ENCODE measurements at places on chromosomes 7 and 10.

- H3K4me3 ChIP-seq = no peak overlapping the region
- no peaks in the 10 kb centered on the region for H3K27me3 ChIP-seq
- no peak for DNase-seq
- H3K36me3 ChIP-seq = peaks cover 4% of the 10 kb centered on the region
- H3K27ac ChIP-seq = no peak overlapping the region
Observed at GRCh38 chr10:98424295-98425254, 9.6 kb upstream of the PYROXD2 start.

DNA sequence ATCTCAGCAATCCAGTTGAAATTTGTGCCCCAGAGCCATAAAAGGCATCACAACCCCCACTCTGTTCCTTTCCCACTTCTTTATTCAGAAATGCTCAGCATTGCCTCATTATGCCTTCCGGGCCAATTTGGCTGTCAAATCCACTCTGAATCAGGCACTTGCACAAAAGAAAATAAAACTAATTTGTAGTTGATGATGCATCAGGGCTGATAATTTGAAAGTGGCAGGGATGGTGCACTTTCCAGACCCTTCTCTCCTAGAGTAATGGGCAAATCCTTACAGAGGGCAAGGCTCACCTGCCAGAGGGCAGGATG lies 147.9 kb upstream of the PDE1C start:
- no peak overlapping the region for H3K27ac ChIP-seq
- DNase-seq = no peak
- H3K4me1 ChIP-seq = no peaks in the 10 kb centered on the region

DNA sequence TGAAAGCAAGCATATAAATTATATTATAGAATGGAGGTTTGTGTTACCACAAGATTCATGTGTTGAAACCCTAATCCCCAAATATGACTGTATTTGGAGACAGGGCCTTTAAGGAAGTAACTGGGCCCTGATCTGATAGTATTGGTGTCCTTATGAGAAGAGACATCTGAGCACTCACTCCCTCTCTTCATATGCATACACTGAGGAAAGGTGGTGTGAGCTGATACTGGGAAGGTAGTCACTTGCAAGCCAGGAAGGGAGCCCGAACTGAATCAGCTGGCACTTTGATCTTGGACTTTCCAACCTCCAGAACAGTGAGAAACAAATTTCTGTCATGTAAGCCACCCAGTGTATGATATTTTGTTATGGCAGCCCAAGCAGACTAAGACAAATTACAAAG lies 66.9 kb upstream of the RHOBTB1 start:
- no peak for DNase-seq
- peaks cover 5% of the 10 kb centered on the region for H3K27me3 ChIP-seq
- no peaks in the 10 kb centered on the region for H3K4me1 ChIP-seq
- H3K36me3 ChIP-seq = no peaks in the 10 kb centered on the region
- no peak overlapping the region for H3K27ac ChIP-seq
- H3K4me3 ChIP-seq = no peak overlapping the region

GRCh38 chr10:127415901-127416581 lies 133.1 kb upstream of the NPS start:
- H3K36me3 ChIP-seq = no peaks in the 10 kb centered on the region
- no peaks in the 10 kb centered on the region for H3K27me3 ChIP-seq
- H3K4me1 ChIP-seq = no peaks in the 10 kb centered on the region
- H3K4me3 ChIP-seq = no peak overlapping the region

GRCh38 chr10:29067628-29068027 lies 221.2 kb upstream of the LYZL1 start:
- no peak overlapping the region for H3K27ac ChIP-seq
- H3K4me1 ChIP-seq = no peaks in the 10 kb centered on the region
- no peaks in the 10 kb centered on the region for H3K36me3 ChIP-seq
- peaks cover 5% of the 10 kb centered on the region for H3K27me3 ChIP-seq
- DNase-seq = no peak

- no peaks in the 10 kb centered on the region for H3K27me3 ChIP-seq
- no peak overlapping the region for H3K27ac ChIP-seq
- DNase-seq = no peak
- no peaks in the 10 kb centered on the region for H3K4me1 ChIP-seq
Observed at GRCh38 chr7:74153736-74154135, 20.4 kb upstream of the EIF4H start.

DNA sequence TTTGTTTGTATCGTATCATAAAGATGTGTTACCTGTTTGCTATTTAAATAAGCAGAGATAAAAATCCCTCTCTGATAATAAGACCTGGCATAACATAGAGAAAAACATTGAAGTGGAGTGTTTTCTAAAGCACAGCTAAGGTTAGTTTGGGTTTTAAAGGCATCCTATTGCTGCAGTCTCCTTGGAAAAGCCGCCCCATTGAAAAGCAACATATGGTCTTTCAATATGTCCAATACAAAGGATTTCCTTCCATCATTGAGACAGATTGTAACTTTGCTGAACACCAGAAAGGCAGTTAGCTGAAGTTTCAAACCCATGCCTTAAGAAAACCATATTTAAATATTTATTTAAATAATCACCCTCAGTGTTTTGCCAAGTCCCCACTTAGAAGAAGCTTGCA lies 898.5 kb upstream of the KCND2 start:
- H3K27me3 ChIP-seq = no peaks in the 10 kb centered on the region
- H3K4me3 ChIP-seq = no peak overlapping the region
- DNase-seq = no peak
- H3K4me1 ChIP-seq = no peaks in the 10 kb centered on the region
- no peak overlapping the region for H3K27ac ChIP-seq

- H3K4me1 ChIP-seq = no peaks in the 10 kb centered on the region
- H3K36me3 ChIP-seq = no peaks in the 10 kb centered on the region
- H3K27me3 ChIP-seq = no peaks in the 10 kb centered on the region
- no peak for DNase-seq
Observed at GRCh38 chr10:131015271-131015670, 296.2 kb downstream of the TCERG1L start.

GRCh38 chr10:108789919-108790318 lies 1133.4 kb downstream of the XPNPEP1 start:
- no peaks in the 10 kb centered on the region for H3K36me3 ChIP-seq
- H3K4me1 ChIP-seq = no peaks in the 10 kb centered on the region
- H3K27ac ChIP-seq = no peak overlapping the region
- no peak for DNase-seq
- no peak overlapping the region for H3K4me3 ChIP-seq
- no peaks in the 10 kb centered on the region for H3K27me3 ChIP-seq

DNA sequence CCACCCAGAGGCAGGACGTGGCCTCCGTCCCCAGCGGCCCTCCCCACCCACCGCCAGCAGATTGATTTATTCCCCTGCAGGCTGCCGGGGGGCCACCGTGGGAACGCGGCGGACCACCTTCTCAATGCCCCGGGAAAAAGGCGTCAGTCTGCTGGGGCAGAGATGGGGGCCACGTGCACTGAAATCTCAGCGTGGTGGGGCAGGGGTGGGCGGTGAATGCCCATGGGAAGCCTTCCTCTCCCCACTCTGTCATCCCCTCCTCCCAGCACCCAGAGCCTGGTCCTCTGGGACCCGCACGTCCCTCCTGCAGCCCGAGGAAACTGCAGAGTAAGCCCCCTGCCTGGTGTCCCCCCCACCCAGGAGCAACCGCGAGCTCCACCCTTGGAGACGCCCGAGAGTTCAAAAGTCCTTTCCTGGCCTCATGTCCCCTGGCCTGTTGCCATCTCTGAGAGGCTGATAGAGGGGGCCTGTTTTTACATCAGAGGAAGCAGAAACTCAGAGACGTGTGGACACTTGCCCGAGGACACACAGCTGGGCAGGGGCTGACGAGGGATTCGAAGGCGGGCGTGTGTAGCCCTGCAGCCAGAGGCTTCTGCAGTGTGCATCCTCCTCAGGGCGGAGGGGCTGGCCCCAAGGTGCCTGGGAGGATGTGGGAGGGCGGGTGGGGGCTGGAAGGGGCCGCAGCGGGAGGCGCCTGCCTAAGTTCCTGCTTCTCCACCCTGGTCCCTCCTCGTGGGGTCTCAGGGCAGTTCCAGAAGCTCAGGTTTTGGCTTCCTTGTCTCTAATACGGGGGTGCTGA lies 21.8 kb downstream of the UNCX start:
- H3K27ac ChIP-seq = no peak overlapping the region
- H3K4me3 ChIP-seq = no peak overlapping the region
- H3K4me1 ChIP-seq = peaks cover 2% of the 10 kb centered on the region
- H3K36me3 ChIP-seq = no peaks in the 10 kb centered on the region
- H3K27me3 ChIP-seq = peaks cover 35% of the 10 kb centered on the region
- no peak for DNase-seq

DNA sequence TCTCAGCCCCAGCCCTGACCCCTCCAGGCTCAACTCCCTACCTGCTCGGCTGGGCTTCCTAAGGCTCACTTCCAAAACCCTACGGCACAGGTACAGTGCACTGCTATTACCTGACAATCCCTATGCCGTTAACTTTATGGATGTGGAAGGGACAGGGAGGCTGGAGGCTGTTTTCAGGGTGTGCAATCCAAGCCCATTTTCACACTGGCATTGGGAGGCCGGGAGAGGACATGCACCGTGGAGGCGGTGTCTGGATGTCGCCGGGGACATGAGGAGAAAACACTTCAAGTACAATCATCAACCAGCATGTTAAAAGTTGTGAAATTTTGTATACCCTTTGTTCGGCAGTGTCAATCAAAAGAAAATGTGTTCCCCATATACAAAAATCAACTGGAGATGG lies 80.1 kb downstream of the MAD1L1 start:
- H3K4me3 ChIP-seq = no peak overlapping the region
- H3K27me3 ChIP-seq = no peaks in the 10 kb centered on the region
- no peak for DNase-seq
- H3K27ac ChIP-seq = no peak overlapping the region

GRCh38 chr10:113735913-113736312 lies 15.6 kb upstream of the PLEKHS1 start:
- no peaks in the 10 kb centered on the region for H3K27me3 ChIP-seq
- H3K27ac ChIP-seq = no peak overlapping the region
- H3K4me3 ChIP-seq = no peak overlapping the region
- no peaks in the 10 kb centered on the region for H3K4me1 ChIP-seq

- H3K4me1 ChIP-seq = no peaks in the 10 kb centered on the region
- no peaks in the 10 kb centered on the region for H3K27me3 ChIP-seq
- H3K4me3 ChIP-seq = no peak overlapping the region
- no peak overlapping the region for H3K27ac ChIP-seq
- no peak for DNase-seq
Observed at GRCh38 chr7:15972862-15973275, 286.4 kb upstream of the MEOX2 start.

- H3K27ac ChIP-seq = no peak overlapping the region
- no peak for DNase-seq
Observed at GRCh38 chr10:63313066-63313717, 152.6 kb downstream of the JMJD1C start.

DNA sequence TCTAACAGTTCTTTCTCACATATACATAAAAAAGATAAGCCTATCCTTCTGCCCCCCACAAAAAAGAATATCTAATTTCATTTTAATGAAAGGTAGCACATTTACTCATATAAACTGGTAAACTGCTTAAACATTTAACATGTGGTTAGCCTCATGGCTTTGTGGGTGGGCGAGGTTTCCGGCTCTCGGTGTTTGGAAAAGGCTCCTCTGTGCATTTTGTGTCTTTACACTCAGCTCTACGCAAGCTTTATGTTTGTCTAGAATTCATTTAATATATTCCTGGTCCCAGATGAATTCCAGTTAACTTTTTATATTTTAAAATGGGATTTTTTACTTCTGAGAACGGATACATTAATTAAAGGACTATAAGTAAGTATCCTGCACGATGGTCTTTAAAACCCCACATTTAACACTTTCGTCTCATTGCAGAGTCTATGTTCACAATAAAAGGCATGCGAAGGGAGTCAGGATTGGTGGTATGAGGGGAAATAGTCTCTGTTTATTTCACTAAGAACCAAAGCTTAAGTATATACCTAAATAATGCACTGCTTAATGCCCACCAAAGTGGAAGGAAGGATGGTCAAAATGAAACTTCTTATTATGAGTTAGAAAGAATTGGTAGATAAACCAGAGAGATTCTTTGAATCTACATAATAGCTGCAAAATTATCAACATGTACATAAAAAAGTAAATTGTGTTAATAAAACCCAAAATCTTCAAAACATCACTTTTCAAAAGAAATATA lies 197.2 kb downstream of the CRPPA start:
- no peaks in the 10 kb centered on the region for H3K27me3 ChIP-seq
- H3K27ac ChIP-seq = no peak overlapping the region
- DNase-seq = peak; percentile 68
- peaks cover under 1% of the 10 kb centered on the region for H3K36me3 ChIP-seq

DNA sequence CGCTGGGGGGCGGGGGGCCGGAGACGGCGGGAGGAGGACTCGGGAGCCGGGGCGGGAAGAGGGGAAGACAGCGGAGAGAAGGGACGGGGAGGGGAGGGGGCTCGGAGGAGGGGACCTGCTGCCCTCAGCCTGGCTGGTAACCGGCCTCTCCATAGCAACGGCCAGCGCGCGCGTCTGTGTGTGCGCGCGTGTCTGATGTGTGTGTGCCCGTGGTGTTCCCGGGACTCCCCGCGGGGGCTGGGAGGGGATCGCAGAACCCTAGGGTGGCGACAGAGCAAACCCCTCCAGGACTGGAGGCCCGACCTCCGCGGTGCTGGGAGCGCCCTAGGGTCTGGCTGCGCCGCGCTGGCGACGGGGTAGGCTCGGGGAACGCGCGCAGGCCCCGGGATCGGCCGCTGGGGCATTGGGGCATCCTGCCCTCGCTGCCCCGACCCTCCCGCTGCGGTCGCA lies 356.3 kb downstream of the DNAJB6 start:
- DNase-seq = no peak
- peaks cover 15% of the 10 kb centered on the region for H3K4me1 ChIP-seq
- H3K27me3 ChIP-seq = peaks cover 37% of the 10 kb centered on the region
- no peaks in the 10 kb centered on the region for H3K36me3 ChIP-seq

GRCh38 chr7:104045183-104045582 lies 55.7 kb upstream of the RELN start:
- H3K4me3 ChIP-seq = no peak overlapping the region
- no peaks in the 10 kb centered on the region for H3K36me3 ChIP-seq
- peaks cover 8% of the 10 kb centered on the region for H3K27me3 ChIP-seq
- DNase-seq = no peak
- H3K27ac ChIP-seq = no peak overlapping the region

- no peaks in the 10 kb centered on the region for H3K27me3 ChIP-seq
- no peak overlapping the region for H3K4me3 ChIP-seq
- no peak for DNase-seq
- no peak overlapping the region for H3K27ac ChIP-seq
- H3K4me1 ChIP-seq = peaks cover 15% of the 10 kb centered on the region
Observed at GRCh38 chr10:17179002-17179401, 22.5 kb downstream of the TRDMT1 start.

DNA sequence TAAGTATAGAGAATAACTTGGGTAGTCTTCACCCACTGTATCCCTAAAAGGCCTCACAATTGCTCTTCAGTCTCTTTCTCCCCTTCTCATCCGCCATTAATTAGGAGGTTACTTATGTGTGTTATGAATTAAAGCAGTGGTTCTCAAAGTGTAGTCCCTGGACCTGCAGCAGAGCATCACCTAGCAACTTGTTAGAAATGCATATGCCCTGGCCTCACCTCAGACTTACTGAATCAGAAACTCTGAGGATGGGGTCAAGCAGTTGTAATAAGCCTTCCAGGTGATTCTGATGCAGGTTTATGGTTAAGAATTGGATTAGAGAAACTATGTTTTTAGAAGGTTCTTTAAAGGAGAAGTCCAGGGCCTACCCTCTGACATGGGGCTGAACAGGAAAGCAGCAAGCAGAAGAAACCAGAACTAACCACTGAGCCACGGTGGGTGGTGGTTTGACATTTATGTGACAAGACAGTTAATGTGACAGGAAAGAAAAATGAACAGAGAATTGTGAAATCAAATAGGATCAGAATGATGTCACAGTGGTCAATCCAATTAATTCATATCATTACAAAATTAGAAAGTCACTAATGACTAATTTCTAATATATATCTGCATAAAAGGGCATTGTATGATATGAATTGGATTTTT lies 37.6 kb downstream of the ENTPD1 start:
- H3K27me3 ChIP-seq = peaks cover 4% of the 10 kb centered on the region
- H3K36me3 ChIP-seq = no peaks in the 10 kb centered on the region
- DNase-seq = peak; percentile 81

Measured in activated CD8-positive, alpha-beta T cell treated with anti-CD3 and anti-CD28 coated beads for 36 hours (primary cell).